ENCODE measurements at places on chromosomes 6 and 20.

GRCh38 chr6:37695857-37696219 is 1.8 kb downstream of the MDGA1 start:
- peak; percentile 25 for DNase-seq

- DNase-seq = peak; percentile 57
These were observed 81.5 kb downstream of the RTN4IP1 start for GRCh38 chr6:106547601-106548453.

GRCh38 chr6:15370733-15371671 is 125.1 kb downstream of the JARID2 start:
- DNase-seq = no peak

DNA sequence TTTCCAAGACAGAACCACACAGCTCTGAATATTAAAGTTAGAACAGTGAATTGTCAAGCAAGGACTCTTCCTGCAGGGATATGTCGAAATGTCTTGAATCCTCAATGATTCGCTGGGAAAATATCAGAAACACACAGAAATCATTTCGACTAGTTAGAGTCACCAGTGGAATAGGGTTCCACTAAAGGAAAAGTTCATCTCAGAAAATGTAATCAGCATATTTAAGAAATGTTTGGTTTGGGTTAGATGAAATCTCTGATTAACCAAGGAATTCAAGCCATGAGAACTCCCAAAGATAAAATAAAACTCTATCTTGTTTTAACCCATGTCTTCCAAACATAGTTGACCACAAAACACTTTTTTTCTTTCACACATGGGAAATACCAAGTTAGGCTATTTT is 621.0 kb upstream of the NRSN1 start:
- DNase-seq = no peak

DNA sequence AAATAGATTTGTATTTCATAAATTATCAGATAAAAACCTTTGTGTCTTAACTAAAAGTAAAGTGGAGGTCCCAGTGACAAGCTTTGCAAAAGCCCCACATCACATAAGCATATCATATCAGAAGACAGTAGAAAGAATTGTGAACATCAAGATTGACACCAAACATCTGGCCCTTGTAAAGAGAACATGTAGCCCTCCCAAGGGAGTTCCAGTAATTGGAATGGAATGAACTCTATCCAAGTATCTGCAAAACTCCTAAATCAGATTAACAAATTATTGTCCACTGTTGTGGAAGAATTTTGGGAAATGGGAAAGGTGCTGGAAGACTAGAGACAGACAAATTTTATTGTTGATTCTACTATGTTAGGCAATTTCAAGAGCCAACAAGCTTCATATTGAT is 268.8 kb downstream of the KCNQ5 start:
- no peak for DNase-seq

GRCh38 chr20:8461186-8461585 is 329.1 kb downstream of the PLCB1 start:
- DNase-seq = no peak

- no peak for DNase-seq
These were observed 12.4 kb downstream of the SIRPA start for GRCh38 chr20:1907586-1907985.

GRCh38 chr20:36097337-36098151 is 57.0 kb upstream of the EPB41L1 start:
- DNase-seq = no peak

DNA sequence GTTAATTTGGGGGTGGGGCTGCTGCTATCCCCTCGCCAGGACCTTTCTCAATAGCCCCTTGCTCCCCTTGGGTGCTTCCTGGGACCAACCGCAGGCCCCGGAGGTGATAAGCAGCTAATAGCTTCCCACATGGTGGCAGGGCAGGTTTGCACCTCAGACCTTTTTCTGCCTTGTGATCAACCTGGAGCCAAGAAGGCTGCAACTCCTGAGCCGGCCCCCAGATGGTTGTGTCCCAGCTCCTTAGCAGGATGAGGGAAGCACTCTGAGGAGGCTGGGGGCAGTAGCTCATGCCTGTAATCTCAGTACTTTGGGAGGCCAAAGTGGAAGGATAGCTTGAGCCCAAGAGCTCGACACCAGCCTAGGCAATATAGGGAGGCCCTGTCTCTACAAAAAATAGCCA is 85.5 kb downstream of the BMP7 start:
- DNase-seq = no peak

- DNase-seq = no peak
These were observed 169.9 kb downstream of the CARMIL1 start for GRCh38 chr6:25448965-25449538.

GRCh38 chr6:133184798-133185372 is 56.3 kb upstream of the EYA4 start:
- DNase-seq = no peak

GRCh38 chr6:11212664-11213063 is 19.8 kb downstream of the NEDD9 start:
- DNase-seq = no peak

DNA sequence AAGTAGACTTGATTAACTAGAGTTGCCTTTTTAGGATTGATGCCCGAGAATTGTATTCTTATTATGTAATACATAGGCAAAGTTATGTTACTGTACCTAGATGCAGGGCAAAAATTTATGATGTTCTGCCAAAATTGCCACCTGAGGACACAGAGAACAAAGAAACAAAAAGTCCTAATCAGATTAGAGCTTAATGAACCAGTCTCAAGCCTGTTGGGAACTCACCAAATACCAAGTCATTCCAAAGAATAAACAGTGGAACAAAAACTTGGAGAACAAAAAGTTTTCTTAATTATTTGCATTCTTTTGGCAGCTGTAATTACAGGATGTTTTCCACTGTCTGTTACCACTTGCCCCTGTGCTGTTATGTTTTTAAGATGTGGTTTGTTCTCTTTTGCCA is 154.7 kb upstream of the SGK1 start:
- DNase-seq = no peak

DNA sequence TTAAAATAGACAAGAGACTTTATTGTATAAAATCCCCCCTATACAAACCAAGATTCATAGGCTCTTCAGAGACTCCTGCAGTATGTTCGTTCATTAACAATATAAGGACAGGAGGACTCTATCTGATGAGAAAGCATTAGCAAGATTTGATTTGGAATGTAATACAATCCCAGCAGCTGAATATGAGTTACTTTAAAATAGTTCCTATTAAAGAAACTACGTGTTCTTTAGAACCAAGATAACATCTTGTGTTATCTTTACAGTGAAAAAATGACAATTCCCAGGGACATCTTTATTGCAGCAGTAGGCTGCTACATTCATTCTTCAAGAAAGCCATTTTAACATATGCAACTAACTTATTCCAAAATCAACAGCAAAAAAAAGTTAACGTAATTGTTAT is 1360.1 kb upstream of the GJE1 start:
- DNase-seq = no peak

DNA sequence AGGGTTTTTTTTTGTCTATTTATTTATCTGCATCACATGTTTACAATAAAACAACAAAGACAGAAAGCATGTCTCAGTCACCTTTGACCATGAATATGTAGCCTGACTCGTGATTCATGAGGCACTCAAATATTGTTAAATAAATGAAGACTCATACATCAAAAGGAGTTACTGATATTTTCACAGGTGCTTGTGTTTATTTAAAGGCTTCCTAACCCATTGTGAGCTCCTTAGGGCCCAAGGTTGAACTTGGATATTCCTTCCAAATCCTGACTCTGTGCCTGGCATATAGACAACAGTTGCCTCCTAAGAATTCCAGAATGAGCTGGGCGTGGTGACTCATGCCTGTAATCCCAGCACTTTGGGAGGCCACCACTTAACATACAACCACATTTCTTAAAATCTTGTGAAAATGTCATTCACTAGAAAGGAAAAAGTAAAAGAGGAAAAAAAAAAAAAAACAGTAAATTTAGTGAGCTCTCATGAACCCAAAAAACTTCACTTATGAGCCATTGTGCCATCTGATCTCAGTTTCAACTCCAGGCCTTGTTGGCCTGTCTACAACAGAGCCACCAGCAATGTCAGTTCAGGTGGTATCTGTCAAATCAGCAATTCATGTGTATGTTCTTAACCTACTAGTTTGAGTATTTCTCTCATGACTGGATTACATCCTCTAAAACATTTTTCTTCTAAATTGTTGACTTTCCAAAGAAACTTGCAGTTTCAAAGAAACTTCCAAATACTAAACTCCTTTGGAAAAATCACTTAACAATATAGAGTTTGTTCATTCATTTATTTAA is 162.7 kb upstream of the MARCKS start:
- DNase-seq = no peak

GRCh38 chr20:4720977-4721349 is 746 bp upstream of the PRND start:
- no peak for DNase-seq

DNA sequence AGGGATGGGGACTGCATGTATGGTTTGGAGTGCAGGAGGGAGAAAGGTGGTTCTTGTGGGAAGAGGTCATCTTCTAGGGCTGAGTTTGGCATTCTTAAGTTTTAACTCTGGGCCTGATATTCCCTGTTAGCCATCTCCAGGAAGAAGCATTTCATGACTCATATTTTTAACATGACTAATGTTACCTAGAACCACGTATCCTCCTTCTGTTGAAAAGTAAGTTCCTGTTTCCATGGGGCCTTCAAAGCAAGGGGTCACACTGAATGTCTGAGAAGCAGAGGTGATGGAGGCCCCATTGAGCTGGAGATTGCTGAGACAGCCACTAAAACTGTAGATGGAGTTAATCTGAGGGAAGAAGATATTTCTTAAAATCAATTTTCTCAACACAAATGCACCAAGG is 30.2 kb downstream of the FAM229B start:
- DNase-seq = peak; percentile 33

GRCh38 chr6:25950297-25950696 is 12.3 kb upstream of the TRIM38 start:
- DNase-seq = no peak

DNA sequence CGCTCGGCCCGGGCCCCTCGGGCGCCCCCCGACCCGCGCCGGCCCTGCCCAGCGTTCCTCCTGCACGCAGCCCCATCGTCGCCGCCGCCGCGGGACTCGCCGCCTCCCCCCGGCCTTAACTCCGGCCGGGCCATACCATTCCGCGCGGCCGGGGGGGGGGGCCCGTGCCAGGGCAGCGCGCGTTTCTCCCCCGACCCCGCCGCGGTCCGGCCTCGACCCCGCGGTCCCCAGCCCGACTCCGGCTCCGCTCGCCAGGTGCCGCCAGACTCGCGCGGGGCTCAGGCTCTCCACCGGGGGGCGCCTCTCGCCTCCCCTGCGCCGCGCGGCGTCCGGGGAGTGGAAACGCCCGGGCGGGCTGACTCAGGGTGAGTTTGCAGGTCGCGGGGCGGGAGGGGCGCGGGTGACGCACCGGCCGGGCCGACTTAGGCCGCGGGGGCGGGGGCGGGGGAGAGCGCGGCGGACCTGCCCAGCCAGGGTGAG is at the start of gene SRXN1:
Gene SRXN1, minus strand, starts transcription at position 91 of the 480 bp plus-strand sequence. Its CDS starts 15 bp downstream, at position 76.
- peak; percentile 91 for DNase-seq

GRCh38 chr6:32968867-32969684 is 682 bp downstream of the BRD2 start:
- DNase-seq = peak; percentile 88

GRCh38 chr6:127195833-127196232 is 70.8 kb upstream of the RNF146 start:
- DNase-seq = no peak

GRCh38 chr6:68873236-68873635 is 238.2 kb downstream of the ADGRB3 start:
- no peak for DNase-seq

DNA sequence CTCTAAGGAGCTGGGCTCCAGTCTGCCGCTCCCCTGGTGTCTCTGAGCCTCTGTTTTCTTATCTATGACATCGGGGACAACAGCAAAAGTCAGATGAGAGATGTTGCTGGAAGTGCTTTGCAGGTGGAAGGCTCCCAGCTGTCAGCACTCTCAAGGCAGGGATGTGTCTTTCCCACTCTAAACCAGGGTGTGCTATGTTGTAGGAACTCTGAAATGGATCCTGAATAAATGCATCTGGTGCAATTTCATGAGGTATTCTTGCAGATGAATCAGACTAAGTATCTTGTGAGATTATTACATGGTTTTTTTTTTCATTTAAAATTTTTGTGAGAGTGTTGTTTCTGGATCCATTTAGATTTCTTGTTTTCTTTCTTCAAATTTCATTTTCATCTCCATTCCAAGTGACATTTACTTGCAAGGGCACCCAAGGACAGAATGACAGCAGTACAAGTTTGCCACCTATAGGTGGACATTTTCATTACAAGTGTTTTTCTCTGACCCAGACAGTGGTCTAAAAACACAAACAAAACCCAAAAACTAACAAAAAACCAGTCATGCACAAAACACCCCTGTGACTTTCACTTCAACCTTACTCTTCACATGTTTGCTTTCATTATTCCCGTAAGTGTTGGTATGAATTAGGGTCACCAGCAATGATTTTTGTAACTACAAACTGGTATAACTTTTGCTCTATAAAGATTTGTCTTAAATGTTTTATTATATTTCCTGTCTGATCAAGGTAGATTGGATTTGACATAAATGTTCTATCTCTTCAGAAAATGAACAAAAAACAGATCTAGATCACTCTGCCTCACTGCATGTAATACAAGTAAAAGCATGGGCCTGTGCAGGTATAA is 14.7 kb upstream of the SIM1 start:
- DNase-seq = no peak

GRCh38 chr6:11766589-11767450 is 11.8 kb downstream of the ADTRP start:
- DNase-seq = no peak

DNA sequence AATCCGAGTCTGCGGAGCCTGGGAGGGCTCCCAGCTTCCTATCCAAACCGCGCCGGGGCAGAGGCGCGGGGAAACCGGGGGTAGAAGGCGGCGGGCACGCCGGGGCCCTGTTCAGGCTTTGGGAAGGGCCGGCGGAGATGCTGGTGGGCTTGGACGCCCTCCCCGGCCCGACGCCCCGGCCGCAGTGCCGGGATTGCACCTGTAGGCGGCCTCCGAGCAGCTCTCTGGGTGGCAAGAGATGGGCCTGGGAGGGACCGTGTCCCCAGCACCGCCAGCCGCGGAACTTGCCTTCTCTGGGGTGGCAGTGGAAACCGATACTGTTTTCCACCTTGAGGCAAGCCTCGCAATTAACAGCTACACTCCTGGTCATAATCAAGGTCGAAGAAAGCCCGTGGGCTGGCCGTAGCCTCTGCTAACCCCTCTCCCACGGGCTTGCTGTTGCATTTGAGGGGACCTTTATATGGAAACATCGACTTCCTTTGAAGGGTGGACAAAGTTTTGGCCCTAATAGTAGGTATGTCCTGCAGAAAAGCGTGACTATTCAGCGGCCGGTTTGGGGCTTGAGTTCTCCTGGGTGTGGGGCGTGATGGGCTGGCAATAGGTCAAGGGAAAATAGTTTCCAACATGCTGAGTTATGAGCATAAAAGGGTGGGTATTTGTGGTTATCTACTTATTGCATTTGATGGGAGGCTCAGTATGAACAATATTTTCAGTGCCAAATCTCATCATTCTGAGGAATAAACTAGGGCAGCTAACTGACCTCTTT is 1.1 kb upstream of the JAG1 start:
- peak; percentile 75 for DNase-seq

- peak; percentile 59 for DNase-seq
These were observed 8.8 kb upstream of the CD83 start for GRCh38 chr6:14108571-14109410.

- DNase-seq = no peak
These were observed 230.1 kb upstream of the SUPT3H start for GRCh38 chr6:45607798-45608197.
